Activated CD4-positive, alpha-beta memory T cell treated with anti-CD3 and anti-CD28 coated beads for 36 hours (primary cell): ENCODE measurements at places on chromosomes 12 and 14.

DNA sequence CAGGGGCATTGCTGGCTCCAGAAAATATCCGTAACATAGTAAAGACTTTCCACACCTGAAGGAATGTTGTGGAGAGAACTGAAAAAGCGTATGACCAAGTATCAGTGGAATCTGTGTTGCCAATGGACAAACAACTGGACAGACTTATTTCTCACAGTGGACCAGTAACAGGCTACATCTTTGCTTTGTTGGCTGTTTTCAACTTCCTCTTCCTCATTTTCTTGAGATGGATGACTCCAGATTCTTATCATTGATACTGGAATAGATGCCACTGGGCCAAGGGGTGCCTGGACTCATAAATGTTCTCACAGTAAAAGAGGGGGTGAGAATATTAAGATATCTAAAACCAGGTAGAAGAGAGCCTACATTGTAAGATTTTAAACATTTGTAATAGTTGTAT, 6.4 kb downstream of the GAS2L3 start:
- no peak for DNase-seq

- no peak for DNase-seq
These were observed 513.0 kb downstream of the NRXN3 start for GRCh38 chr14:78683206-78683605.

DNA sequence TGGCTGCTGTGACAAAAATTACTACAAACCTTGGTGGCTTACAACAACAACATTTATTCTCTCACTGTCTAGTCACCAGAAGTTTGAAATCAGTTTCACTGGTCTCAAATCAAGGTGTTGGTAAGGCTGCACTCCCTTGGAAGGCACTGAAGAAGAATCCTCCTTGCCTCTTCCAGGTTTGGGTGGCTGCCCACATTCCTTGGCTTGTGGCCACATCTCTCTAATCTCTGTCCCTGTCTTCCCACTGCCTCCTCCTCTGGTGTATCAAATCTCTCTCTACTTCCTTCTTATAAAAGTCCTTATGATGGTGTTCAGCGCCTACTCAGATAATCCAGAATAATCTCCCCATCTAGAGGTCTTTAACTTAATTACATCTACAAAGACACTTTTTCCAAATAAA, 31.0 kb downstream of the PLCZ1 start:
- DNase-seq, result no peak

GRCh38 chr12:62260733-62261683, 804 bp downstream of the USP15 start:
- DNase-seq, result peak; percentile 76

- no peak for DNase-seq
These were observed 16.8 kb downstream of the ERO1A start for GRCh38 chr14:52678591-52678990.

DNA sequence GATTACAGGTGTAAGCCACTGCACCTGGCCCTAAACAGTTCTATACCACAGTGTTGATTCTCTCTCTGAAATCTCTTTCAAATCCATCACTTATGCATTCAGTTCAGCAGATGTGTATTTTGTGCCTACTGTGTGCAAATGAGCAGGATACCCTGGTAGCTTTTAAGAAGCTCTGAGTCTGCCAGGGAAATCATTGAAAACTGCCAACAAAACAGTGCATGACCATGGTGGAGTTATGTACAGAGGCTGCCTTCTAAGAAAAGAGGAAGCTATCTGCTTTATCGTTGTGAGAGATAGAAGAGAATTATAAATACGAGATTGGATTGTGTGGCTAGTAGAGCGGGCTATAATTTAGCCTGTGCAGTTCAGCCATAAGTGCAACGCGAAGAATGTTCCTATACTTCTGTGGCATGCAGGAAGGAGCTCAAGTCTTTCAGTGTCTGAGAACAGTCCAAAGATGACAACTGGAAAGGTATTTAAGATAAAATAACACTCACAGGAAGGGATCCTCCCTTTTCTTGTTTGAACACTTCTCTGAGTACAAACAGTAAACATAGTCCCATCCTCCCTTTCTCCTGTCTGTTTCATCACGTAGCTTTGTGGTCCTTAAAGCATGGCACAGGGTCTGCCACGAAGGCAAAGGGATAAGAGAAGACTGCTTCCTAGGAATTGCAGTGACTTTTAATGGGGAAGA, 4.3 kb downstream of the DIP2B start:
- DNase-seq, result no peak

DNA sequence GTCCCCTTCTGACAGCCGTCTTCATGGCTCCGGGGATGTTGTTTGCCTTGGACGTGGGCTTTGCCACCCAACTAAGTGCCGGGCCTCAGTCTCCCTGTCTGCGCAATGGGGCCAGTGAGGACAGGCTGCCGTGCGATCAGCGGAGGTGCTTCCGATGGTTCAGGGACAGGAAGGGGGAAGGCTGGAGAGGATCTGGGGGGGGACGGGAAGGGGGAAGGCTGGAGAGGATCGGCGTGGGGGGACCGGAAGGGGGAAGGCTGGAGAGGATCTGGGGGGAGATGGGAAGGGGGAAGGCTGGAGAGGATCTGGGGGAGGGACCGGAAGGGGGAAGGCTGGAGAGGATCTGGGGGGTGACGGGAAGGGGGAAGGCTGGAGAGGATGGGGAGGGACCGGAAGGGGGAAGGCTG, 3.4 kb downstream of the MMP17 start:
- DNase-seq, result no peak

DNA sequence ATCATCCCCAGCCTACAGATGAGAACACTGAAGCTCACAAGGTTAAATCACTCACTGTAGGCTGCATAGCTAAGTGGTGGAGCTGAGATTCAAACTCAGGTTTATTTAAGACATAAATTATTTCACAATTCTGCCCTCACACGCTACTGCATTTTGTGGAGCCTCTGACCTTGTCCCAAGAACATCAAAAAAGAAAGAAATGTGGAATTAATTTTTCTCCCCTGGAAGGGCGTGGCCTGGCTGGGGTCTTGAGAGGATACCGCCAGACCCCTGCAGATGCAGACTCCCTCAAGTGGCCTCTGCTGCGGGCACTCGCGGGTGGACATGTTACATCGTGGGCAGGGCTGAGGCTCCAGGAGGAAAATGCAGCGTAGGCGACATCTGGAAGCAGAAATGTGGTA, 40.6 kb downstream of the LTBP2 start:
- no peak for DNase-seq

GRCh38 chr12:111143271-111143670, 222.9 kb upstream of the MYL2 start:
- DNase-seq, result no peak

DNA sequence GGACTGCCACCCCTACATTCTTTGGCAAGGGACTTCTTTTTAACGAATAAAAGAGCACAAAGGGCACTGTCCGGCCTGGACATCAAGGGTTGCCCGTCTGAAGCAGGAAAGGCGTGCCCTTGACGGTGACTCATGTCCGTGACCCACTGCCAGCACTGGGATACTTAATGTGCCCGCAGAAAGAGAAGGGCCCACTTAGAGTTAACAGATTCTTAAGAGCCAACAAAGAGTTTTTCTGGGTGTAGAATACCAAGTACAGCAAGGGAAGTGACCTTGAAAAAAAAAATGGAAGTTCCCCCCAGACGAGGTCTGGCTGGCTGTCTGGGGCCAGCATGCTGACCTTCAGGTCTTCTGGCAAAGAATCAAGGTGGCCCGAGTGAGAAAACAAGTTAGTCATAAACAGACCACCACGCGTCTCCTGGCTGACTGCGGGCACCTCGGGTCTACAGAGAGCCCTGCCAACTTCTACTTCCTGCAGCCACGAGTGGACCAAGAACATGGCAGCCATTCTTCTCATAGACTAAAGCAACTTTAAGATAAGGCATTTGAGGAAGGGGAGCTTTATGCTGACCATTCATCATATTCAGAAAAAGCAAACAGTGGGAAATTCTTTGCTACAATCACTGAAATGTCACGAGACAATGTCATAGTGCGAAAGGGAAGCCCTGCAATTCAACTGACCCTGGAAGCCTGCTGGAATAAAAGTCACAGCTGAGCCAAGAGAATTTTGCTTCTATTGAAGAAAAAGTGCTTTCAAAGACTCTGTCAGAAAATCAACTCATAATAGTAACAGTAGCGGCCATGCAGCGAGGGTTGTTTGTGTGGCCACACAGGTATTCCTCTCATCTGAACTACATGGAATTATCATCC, 10.5 kb upstream of the SELPLG start:
- no peak for DNase-seq

GRCh38 chr12:59020073-59020946, 100.0 kb upstream of the LRIG3 start:
- no peak for DNase-seq

- no peak for DNase-seq
These were observed 28.1 kb downstream of the CBX5 start for GRCh38 chr12:54251667-54252284.

DNA sequence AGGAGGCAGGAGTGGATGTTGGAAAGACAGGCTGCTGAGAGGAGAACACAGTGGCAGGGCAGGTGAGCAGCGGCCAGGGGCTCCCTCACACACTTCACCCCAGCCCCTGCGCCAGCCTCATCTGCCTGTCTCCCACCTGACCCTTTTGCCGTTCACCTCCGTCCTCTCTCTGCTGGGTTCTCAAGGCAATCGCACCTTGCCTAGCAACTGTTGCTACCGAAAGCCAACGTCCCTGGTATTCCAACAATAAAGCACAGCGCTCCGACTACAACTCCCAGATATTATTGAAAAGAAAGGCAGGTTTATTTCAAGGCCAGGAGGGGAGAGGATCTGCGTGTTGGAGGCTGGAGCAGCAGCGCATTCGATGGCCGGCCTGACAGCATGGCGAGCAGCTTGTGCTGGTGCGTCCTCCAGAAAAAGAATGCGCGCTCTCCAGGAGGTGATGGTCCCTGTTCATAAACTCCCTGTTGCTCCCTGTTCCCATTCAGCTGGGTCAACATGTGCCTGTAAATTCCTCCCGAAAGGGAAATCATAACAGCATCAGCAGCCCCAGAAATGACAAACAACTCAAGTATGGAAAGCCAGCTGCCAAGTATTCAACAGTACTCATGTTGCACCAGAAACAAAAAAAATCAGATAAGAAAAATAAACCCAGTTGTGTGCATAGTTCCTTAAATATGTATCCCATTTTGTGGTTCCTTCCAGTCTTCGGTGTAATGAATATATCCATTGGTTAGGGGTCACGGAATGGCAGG, 153.0 kb upstream of the DIO3 start:
- DNase-seq, result no peak

- peak; percentile 68 for DNase-seq
These were observed 210.2 kb downstream of the PTPRO start for GRCh38 chr12:15532364-15532977.

DNA sequence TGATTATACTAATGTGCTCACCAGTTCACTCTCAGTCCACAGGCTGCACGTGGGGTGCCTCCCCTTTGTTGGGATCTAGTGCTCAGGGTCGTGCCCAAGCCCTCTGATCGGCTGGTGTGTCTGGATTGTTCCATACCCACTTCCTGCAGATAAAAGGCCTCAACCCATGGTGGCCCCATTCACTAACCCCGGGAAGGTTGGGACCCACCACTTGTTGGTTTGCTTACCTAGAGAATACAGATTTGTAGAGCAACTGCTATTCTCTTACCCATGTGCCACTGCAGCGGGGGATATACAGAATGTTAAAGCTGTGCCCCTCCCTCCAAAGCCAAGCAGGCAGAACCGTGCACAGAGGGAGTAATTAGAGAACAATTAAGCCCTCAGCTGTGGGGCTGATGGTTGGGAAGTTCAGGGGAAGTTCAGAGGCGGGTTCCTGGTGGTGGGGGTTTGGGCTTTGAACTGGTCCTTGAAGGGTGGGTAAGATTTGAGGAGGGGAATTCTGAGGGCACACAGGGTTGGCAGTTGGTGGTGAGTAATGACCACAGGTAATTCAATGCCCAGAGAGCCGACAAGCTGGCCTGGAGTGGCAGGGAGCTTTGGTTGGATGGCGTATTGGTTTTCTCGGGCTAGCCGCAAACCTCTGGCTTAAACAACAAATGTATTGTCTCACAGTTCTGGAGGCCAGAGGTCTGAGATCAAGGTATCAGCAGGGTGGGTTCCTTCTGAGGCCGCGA, 68.8 kb downstream of the ADCK1 start:
- DNase-seq, result no peak

DNA sequence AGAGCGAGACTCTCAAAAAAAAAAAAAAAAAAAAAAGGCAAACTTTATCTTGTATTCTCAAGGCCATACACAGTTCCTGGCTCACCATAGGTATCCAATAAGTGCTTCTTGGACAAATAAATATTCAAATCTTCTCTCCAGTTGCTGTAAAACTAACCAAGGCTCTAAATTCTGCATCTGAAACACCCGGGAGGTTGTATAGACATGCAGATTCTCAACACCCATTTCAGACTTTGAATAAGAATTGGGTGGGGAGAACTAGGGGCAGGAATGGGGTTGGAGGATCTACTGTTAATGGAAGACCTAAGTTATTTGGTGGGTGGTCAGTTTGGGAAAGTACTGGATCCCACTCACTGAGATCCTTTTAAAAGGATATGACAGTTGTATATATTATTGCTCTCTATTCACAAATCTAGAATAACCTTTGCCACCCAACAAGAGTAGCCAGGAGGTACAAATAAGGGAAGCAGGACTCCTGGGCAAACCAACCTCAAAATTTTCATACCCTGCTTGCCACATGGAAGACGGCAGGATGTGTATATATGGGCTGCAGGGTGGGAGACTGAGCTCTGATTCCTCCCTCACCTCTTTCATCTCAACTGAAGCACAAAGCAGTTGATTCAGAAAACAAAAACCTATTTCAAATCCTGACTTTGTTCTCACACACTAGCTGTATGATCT, 879 bp downstream of the GDF3 start:
- no peak for DNase-seq

- DNase-seq, result no peak
These were observed 337.9 kb downstream of the AACS start for GRCh38 chr12:125402874-125403789.

GRCh38 chr12:131082290-131083194, 128.8 kb downstream of the ADGRD1 start:
- DNase-seq, result no peak

DNA sequence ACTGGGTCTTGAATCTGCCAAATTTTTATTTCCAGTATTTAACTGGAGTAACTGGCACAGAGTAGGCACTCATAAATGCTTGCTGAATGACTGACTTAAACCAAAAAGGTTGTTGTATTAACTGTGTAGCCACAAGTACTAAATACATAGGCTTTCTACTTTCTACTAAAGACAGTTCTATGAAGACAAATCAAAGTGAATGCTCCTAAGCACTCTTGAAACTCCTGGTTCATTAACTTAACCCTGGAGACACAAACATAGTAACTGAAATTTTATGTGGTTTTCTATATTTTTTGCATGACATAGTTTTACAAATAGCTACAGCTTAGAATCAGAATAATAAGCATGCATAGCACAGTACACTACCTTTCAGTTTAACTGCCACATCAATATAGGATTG, 70.4 kb downstream of the TXNDC16 start:
- no peak for DNase-seq
